ENCODE measurements at places on chromosomes 2 and 18.

DNA sequence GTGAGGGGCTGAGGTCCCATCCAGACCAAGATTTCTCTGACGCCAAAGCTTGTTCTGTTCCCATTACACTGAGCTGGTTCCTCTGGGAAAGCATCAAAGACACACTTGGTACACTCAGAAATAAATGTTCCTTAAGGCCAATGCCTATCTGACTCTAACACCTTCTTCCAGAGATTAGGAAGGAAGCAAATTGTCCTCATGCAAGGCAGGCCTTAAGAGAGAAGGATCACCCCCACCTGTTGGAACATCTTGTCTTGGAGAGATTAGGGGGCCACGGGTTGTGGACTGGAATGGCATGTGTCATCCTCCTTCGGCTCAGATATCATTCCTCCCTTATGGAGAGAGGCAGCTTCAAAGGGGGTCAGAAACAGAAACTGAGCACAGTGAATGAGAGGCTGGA, 100.2 kb downstream of the ANKRD44 start:
- no peak for DNase-seq

DNA sequence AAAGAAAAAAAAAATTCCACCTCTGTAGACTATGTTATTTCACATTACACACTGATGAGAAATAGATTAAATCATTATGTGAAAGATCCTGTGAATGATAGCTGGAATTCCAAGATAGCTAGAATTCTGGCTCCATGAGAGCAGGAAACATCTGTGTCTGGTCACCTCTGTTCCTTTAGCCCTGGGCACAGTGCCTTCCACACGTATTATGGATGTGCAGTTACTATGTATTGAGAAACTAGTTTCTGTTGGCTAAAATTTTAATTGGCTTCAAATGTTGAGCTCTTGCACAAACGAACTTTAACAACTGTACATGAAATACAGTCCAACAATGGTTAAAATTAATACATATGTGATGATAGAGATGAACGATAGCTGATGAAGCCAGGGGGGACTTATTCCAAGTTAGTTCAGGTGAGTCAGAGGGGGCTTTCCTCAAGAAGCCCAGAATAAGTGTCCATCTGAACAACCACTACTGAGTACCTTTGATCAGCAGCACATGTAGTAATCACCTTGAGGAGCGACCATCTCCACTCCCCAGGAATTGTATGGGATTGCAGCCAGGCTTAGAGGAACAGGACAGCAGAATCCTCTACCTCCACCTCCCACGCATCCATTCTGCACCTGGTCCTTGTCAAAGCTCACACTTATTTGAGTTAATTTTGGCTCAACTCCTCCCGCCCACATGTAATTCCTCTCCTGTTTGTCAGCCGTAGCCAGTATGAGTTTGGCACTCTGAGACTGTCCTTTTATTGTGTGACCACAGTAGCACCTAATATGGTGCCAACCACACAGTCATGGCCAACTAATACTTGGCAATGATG, 68.6 kb downstream of the NABP1 start:
- DNase-seq: no peak

- DNase-seq: no peak
These were observed 4.9 kb upstream of the AGFG1 start for GRCh38 chr2:227466887-227467600.

GRCh38 chr2:43292851-43293743, 66.7 kb upstream of the ZFP36L2 start:
- DNase-seq: no peak

GRCh38 chr18:80239830-80240229, 7.5 kb downstream of the PARD6G start:
- DNase-seq: no peak

- DNase-seq: no peak
These were observed 80.8 kb upstream of the LCLAT1 start for GRCh38 chr2:30366199-30366691.

DNA sequence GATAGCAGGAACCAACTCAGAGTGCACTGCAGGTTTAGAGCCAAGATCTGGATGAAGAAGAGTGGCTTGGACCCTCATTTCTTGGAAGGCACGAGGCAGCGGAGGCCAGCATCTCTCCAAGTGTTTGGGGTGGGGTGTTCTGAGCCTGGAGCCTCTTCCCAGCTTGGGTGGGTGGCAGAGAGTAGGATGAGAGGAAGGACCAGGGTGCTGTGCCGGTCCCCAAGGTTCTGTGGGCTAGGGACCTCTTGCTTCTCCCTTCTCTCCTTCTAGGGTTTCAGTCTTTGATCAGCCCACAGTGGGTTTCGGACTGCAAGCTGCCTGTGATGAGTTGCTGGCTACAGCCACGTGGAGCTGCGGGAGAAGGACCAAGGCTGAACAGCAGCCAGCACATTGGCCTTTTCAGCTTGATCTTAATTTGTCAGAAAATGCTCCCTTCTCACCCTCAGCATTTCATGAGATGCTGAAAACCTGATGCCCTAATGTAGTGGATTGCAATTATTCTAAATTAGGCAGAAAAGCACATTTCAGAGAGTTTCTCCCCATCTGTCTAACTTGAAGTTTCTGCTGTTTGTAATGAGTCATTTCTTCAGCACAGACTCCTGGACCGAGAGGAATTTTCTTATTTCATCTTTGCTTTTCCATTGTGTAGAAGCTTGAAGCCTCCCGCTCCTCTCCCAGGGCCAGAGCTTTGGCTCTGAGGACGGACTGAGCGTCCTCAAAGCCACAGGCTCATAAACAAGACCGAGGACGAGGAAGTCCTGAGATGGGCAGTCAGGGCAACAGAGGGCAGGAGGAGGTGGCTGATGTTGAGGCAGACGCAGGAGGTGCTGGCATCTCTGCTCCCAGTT, 99.1 kb upstream of the HDAC4 start:
- DNase-seq: no peak

DNA sequence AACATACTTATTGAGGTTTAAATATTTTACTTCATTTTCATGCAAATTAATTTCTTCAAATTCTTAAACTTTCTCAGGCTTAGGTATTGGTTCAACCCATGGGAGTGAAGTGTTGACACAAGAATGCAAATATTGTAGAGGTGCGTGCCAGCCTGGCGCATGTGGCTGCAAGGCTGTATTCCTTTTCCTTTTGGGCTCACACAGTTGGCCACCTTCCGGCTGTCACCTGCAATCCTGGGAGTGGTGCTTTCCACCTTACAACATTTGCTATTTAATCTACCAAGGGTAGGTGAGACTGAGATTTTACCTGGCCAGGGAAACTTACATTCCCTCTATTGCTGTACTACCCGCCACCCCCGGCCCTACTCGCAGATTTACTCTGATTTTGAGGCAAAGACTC, 141.1 kb downstream of the DCC start:
- no peak for DNase-seq

- DNase-seq: no peak
These were observed 767 bp downstream of the TPRKB start for GRCh38 chr2:73736378-73736777.

DNA sequence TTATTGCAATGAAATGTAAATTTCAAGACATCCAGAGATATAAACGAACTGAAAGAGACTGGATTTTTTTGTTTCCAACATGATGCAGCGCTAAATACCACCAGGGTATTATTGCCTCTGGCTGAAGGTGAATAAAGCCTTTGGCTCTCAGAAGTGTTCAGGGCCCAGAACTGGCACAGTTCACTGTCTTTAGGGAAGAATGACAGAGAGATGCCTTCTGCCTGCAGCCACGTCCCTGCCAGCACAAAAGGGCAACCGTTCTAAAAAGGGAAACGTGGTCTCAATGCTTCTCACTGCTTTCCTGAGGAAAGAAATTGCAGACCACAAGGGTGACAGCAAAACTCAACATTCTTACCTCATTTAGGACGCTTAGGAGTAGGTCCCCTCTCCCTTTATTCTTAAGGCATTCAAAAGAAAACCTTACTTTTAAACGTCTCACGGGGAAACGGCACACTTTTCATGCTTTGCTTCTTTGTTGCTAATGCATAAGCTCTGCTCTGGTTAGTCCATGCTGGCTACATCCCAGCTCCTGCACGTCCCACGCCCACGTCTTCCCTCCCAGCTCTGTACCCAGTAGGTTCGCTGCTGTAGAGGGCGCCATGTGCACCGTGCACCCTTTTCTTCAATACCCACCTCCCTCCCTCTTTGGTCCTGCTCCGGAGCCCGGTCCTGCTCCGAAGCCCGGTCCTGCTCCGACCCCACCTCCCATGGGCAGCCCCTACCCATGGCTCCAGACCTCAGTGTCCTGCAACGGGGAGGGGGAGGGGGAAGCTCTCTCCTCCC, 171.0 kb downstream of the HRH4 start:
- no peak for DNase-seq

DNA sequence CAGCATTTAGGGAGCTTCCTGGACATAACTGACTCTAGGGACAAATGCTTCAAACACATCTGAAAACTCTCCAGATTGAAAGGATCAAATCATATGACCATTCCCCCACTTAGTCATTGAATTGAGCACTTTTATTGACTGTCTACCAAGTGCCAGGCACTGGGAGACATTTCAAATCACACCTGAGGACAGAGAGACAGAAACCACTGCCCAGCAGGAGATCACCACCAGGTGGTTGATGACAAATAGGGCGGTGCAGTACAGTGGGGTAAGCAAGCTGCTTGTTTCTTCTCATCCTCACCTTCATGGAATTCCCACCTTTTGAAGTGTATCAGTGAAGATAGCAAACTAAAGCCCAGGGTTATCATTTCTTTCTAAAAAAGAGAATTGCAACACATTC, 19.0 kb upstream of the CXCR4 start:
- no peak for DNase-seq

- DNase-seq: no peak
These were observed 43.9 kb downstream of the MEIS1 start for GRCh38 chr2:66478731-66479316.

Data from putamen (tissue), 1 donor.